C1 segment of cervical spinal cord (tissue), 14 donors: ENCODE measurements at places on chromosomes 7 and 10.

- DNase-seq = no peak
These were observed 2.1 kb upstream of the RALA start for GRCh38 chr7:39621261-39621660.

DNA sequence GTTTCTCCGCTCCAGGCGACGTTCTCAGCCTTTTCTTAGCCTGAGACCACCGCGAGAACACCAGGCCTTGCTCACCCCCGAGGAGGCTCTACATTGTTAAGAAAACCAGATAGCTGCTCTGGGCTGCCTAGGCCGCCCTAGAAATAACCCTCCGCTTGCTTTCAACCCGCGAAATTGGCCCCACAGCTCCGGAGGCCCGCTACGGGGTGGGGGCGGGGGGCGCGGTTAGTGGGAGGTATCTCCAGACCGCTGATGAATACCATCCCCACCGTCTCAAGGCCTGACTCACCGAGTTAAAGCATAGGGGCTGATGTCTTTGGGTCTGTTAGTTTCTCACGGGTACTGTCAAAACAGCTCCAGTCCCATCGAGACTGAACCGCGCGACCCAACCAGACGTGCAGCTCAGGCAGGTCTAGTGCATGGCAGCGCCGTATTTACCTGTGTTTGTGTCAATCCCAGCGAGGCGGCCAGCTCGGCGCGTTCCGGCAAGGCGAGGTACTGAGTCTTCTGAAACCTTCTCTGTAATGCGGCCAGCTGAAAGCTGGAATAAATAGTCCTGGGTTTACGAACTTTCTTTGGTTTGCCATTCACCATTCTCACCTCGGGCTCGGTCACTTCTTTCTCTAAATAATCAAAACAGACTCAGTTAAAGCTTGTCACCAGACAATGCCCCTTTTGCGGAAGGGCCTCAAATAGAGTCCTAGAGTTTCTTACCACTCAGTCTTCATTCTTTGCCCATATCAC is 2.7 kb downstream of the DLX5 start:
- no peak for DNase-seq

DNA sequence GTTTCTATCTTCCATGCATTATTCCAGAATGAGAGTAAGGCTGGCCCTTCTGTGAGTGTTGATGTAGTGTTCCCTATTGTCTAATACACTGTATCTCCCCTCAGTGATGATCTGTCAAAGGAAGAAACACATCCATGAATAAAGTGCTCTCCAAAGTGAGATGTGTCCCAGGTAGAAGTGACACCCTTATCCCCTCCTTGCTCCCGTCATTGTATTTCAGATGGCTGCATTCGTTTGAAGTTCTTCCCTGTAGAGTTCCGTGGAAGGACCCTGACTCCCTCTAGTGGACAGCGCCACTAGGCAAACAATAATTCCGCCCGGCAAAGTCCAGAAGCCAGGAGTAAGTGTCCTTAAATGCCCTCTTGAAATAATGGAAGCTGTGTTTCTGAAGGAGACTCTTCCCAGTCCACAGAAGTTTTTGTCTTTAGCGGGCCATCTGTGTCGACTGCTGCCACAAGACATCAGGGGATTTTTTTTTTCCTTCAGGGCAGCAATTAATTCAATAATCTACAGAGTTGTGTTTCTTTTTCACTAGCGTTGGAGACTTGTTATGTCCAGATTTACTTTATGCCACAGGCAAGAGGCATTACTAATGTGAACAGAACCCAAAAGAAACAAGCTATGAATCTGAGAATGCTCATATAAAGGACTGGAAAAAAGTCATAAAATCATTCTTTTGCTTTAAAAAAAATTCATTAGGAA is 64.6 kb downstream of the THNSL1 start:
- DNase-seq = peak; percentile 72

DNA sequence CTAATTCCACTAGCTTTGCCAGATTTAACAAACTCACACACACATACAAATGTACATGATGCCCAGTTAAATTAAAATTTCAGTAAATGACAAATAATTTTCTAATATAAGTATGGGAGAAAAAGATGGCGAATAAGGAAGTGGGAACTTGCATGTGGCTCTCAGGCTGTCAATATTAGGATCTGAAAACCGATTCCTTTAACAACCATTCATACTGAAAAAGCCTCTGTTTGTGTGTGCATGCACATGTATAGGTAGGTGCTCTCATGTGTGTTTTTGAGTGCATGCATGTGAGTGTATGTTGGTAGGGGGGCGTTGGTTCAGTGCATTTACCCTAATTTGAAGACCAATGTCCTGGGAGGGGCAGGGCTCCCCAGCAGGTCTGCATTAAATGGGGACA is 125.3 kb downstream of the HTR7 start:
- DNase-seq = no peak

DNA sequence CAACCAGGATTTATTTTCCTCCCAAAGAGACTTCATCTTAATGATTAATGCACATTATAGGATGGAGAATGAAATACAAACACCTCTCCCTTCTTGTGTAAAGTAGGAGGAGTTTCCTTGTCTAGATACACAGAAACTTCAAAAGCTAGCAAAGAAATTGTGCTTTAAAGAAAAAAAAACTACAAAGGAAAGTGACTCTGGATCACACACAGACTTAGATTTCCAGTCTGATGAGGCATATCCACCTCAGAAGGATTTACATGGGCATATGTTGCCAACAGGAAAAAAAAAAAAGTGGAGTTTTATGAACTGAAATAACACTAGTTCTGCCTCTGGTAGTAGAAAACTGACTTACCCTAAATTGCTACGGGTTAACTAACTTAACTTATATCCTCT is 449.6 kb downstream of the KCNMA1 start:
- no peak for DNase-seq

GRCh38 chr10:96370584-96371157 is 11.9 kb upstream of the OPALIN start:
- peak; percentile 19 for DNase-seq

GRCh38 chr10:25125201-25125611 is 49.6 kb upstream of the GPR158 start:
- DNase-seq = peak; percentile 8

DNA sequence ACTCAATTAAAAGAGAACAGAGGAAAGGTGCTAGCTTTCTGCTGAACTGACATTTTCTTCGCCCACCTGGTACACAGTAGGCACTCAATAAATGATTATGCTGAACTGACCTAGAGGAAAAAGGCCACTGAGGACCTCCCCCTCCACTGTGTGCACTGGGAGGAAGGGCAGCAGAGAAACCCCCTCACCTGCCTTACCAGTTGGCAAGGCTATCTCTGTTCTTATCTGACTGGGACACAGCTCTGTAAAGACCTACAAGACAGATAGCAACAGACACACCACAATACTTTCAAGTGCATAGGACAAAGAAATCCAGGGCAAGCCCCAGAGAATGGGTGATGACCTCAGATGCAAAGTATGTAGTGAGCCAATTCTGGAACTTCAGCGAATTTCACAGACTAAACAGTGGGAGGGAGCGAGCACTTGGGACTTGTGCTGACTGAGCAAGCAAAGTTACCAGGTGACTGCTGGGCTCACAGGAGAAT is 30.4 kb downstream of the PDLIM1 start:
- no peak for DNase-seq

GRCh38 chr10:132836248-132836831 is 50.4 kb upstream of the NKX6-2 start:
- no peak for DNase-seq

DNA sequence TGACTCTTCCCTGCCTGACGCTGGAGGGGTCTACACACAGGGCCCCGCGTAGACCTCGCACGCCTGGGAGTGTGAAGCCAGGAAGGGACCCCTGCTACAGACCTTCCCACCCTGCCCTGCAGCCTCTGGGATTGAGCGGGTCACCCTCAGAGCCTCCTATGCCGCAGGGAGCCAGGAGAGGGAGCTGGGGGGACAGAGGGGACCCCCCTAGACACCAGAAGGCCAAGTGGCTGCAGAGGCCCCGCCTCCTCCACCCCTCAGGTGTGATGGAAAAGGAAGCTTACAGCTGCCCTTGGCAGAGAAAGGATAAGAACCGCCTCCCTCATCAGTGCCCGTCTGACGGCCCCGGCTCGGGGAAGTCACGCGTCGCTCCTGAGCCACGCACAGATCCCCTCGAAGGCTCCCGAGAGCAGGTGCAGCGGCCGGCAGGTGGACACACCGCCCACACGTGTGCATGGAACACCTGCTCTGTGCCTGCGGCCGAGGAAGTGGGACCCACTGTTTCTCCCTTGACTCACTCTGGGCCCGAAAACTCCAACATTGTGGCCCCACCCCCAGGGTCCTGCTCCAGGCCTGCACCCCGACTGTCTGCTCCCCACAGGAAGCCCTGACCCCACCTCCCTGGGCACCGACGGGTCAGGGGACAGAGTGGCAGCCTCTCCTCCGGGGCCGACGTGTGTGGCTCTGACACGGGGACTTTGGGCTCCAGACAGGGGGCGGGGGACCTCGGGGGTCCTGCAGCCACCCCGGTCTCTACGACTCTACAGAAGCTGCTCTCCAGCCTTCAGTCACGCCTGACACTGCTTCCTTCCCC is 73.3 kb downstream of the MICALL2 start:
- no peak for DNase-seq

DNA sequence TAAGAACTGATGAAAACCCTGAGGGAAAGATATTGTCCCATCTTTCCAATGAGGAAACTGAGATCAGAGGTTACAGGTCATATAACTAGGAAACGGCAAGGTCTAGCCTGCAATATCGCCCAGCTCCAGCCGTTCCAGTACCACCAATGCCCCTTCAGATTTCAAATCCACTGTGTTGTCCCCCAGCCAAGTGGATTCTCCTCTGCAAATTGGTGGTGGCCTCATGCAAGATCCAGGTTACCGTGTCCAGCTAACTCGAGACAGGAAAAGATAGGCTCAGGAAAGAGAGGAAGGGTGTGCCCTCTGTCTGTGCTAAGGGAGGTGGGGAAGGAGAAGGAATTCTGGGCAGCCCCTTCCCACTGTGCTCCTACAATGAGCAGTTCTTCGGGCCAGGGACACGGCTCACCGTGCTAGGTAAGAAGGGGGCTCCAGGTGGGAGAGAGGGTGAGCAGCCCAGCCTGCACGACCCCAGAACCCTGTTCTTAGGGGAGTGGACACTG is 25.3 kb downstream of the PRSS2 start:
- no peak for DNase-seq

DNA sequence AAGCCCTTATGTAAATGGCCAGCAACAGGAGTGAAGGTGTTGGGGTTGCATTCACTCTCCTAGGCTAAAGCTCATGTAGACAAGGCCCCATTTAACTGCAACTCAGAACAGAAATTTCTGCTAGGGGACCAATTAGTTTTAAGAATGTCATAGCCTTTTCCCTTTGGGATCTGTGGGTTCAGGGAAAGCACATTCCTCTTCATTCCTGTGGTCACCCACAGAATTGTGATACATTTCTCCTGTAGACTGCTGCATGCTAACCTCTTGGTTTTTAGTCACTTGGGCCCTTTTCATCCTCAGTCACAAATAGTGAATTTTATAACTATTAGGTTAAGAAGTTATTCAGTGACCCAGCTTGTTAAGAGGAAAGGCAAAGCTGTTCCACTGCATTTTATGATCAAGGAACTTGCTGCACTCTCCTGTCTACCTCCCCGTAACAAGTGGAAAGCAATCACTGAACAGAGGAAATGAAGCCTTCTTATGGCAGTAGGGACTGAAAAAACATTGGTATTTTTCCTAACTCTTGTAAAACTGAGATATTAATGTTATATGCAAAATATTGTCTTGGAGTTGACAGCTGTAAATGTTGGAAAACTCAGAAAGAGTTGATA is 124.9 kb downstream of the SND1 start:
- DNase-seq = no peak

DNA sequence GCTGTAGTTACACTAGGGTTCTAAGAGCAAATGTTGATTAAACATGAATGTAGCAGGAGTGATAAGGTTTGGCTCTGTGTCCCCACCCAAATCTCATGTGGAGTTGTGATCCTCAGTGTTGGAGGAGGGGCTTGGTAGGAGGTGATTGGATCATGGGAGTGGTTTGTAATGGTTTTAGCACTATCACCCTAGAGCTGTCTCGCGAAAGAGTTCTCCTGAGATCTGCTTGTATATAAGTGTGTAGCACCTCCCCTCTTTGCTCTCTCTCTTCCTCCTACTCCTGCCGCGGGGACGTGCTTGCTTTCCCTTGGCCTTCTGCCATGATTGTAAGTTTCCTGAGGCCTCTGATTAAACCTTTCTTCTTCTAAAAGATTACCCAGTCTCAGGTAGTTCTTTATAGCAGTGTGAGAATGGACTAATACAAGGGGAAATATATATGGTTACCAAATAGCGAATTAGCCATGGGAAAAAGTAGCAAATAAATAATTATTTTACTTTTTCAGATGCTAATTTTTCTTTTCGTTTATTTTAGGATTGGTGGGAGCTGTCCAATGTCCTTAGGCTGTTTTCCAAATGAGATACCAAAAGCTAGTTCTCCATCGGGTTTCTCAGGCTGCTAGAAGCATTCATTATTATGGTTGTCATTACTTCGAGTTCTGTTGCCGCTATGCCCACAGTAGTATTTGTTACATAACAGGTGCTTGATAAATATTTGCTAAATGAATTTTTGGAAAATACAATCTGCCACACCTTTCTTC is 58.7 kb downstream of the PTEN start:
- DNase-seq = no peak

- DNase-seq = no peak
These were observed 324.4 kb downstream of the BICC1 start for GRCh38 chr10:58836991-58837575.
